ENCODE measurements at places on chromosomes 7 and 10.

GRCh38 chr7:69670701-69671100 is 72.4 kb downstream of the AUTS2 start:
- peak; percentile 78 for DNase-seq

GRCh38 chr10:17659365-17659764 is 15.4 kb downstream of the STAM start:
- DNase-seq: no peak

- no peak for DNase-seq
These were observed 22.4 kb downstream of the FGFBP3 start for GRCh38 chr10:91886954-91887271.

- DNase-seq: no peak
These were observed 34.0 kb upstream of the DLD start for GRCh38 chr7:107856806-107857540.

DNA sequence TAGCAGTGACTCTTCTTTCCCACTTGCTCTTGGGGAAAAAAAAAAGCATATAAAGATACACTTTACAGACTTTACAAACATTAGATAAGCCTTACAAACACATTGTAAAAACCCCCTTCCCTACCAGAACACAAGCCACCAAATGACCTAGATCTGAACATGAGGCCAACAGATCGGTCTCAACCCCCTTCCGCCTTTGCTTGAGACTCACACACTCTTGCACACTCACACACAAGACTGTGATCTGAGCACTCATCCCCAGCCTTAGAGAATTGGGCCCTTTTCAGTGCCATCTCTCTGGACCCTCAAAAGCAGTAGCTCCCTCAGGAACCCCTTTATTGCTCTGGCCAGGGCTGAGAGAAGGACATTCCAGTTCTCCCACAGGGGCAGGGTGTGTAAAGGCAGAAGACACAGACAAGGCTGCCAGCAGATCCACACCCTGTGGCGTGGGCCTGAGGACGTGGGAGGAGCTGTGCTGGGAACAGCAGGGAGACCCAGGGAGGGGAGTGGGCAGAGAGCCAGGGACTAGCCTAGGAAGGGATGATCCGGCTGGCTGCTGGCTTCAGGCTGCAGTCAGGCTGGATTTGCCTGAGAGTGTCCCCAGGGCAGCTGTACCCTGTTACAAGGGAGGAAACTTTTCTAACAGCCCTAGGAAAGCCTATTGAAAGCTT is 206.7 kb downstream of the KIAA1217 start:
- DNase-seq: peak; percentile 67

DNA sequence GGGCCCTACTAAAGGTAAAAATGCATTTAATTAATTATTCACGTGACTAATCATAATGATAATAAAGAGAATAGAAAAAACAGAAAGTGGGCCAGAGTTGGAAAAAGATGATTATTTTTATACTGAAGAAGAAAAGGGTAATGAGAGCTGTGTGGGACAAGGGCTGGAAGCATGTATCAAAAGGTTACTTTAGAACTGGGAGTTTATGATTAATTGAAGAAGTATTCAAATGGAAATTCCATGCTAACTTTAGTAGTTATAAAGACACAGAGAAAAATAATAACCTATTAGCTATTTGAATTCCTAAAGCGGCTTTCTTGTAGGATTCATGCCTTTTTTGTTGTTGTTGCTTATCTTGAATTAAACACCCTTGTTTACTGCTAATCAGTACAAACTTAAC is 49.9 kb downstream of the MKX start:
- DNase-seq: no peak

GRCh38 chr10:79273604-79274003 is 73.7 kb upstream of the PPIF start:
- no peak for DNase-seq

DNA sequence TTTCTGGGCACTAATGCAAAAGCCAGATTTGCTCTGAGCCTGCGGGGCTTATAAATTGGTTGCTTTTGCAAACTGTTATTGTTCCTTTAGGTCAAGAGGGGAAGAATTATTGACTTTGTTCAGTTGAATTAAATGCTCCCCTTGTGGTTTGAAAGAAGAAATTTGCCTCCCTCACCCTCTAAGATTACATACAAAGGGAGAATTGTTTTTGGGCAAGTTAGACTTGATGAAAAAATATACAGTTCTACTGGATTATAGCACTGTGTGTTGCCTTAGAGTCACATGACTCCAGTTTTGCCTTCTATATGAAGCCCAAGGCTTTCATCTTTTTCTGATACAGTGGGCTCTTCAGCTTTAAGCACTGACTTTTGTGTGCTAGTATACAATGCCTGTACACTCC is 1265.8 kb upstream of the LRRTM3 start:
- no peak for DNase-seq

DNA sequence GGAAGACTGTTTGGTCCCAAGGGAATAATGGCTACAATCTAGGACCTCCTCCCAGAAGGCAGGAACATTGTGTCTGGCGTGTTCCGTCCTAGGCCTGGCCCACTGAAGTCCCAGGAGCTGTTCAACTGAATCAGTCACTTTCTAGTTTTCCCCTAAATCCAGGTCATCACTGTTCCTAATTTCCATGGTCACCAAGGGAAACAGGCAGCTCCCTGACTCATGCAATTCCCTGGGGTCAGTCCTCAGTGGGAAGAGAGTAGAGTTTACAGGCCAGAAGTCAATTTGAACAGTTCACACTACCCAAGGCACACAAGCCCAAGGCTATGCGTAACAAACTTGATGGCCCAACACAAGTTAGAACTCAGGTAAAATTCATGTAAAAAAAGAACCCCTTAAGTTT is 44.0 kb downstream of the CREB3L2 start:
- DNase-seq: peak; percentile 97

- no peak for DNase-seq
These were observed 20.9 kb downstream of the UROS start for GRCh38 chr10:125802131-125802530.

GRCh38 chr7:100867040-100867775 is at the start of gene TRIP6:
TRIP6 (plus strand) TSS chr7:100867387; CDS start chr7:100867498, 111 bp downstream.
- peak; percentile 94 for DNase-seq

DNA sequence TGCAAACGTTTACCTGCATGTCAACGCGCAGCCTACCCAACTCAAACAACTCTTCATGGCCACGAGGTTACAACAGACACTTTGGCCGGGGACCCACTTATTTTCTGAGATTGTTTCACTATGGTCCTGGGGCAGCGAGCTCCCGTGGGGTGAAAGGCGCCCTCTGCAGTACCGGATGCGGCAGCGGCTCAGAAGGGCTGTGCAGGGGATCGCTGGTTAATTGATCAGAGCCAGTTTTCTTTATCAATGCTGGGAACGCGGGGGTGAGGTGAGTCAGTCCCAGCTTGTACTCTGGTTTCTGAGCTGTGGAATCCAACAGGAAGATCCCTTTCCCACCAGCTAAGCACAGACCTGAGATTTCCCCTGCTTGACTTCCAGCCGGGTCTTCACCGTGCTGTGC is 366.5 kb upstream of the KLF6 start:
- DNase-seq: no peak

- DNase-seq: no peak
These were observed 2.8 kb upstream of the SLC29A3 start for GRCh38 chr10:71316056-71316785.

DNA sequence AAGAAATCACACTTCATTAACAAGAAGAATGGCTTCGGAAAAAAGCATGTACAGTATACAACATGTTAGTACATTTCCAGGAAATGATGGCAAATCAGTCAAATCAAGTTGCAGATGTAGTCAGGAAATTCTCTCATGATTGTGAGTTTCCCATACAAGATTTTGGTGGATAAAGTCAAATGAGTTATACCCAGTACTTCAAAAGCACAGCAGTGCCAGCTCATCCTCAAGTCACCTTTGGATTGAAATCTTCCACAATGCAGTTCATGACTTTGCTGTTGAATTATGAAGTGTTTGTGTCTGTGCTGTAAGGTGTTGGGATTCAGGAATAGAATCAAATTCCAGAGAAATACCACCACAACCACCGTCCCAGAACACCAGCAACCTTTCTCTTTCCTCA is 301.3 kb upstream of the BMPER start:
- peak; percentile 15 for DNase-seq

DNA sequence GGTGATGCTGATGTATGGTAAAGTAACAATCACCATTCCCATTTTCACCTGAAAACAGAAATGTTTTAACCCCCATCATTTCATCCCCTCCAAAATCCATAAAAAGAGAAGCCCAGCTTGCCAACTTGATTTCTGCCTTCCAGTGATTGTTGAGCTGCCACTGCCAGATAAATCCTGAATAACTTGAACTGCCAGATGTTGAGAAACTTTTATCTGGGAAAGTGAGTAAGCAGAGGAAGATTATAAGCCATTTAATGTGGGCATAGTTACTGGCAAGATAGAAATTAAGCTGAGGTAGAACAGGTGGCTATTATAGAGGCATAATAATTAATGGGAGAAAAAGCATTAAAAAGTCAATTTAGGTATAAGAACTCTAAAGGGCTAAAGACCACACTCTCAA is 534.1 kb downstream of the ANKRD7 start:
- DNase-seq: no peak

- DNase-seq: peak; percentile 98
These were observed 174.8 kb downstream of the KIAA1217 start for GRCh38 chr10:24383681-24384106.

- peak; percentile 88 for DNase-seq
These were observed 16.6 kb downstream of the JAZF1 start for GRCh38 chr7:28163949-28164348.

DNA sequence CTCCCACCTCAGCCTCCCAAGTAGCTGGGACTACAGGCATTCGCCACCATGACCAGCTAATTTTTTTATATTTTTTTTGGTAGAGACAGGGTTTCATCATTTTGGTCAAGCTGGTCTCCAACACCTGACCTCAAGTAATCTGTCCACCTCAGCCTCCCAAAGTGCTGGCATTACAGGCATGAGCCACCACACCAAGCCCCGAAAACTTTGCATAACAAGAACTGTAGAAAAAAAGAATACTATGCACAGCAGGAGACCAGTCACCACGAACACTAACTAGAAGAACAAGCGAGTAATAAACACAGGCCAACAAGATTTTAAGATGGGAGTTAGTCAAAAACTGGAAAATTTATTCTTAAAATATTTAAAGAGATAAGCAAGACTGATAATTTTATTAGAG is 447.0 kb downstream of the ETV1 start:
- DNase-seq: no peak

GRCh38 chr10:25049966-25050365 is 33.6 kb downstream of the THNSL1 start:
- peak; percentile 82 for DNase-seq

DNA sequence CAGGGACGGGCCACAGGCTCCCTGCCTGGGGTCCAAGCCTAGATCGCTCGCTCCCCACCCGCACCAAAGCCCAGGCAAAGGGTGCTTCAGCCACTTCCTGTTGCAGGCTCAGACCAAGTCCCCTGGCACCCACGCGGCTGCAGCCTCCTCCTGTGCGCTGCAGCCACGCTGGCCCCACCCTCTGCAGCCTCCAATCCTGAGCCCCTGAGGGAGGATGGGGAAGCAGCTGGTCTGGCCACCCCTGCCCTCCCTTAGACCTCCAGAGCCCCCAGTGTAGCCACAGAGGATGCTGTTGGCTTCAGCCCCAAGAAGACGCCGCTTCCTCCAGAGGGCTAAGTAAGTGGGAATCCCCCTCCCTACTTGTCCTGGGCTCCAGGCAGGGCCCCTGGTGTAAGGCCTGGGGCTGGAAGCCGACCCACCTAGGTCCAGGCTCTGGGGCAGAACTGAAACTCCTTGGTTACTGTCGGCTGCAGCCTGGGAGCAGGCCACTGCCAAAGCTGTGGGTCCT is 9.4 kb downstream of the LIMK1 start:
- peak; percentile 16 for DNase-seq

DNA sequence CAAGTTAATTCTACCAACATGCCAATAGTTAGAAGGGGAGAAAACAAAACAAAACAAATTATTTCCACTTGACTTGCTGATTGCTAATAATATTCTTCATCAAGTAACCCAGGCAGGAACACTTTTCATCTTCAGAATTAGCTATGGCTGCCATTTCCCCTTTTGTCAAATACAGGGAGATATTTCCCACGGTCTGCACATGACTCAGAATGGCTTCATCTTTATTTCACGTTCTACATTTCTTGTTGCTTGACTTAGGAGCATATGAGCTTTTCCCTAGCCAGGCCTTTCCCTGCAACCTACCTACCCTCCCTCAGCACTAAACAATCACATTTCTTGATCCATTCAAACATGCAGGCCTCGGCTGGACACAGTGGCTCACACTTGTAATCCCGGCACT is 6.5 kb downstream of the CPVL start:
- peak; percentile 19 for DNase-seq

DNA sequence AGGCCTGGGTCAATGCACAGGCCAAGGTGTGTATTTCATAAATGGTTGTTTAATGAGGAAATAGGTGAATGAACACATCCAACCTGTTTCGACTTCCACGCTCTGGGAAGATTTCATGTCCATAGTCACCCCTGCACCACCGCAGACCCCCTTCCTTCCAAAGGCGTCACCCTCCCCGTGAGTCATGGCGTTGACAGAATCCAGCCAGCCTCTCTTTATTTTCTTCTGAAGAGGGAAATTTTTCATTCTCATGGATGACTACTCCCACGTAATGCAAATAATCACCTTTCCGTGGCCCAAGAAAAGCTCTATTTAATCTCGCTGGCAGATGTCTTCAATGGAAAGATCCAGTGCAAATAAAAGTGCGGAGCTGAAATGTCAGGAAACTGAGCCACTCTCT is 75.3 kb upstream of the FOXK1 start:
- DNase-seq: no peak

DNA sequence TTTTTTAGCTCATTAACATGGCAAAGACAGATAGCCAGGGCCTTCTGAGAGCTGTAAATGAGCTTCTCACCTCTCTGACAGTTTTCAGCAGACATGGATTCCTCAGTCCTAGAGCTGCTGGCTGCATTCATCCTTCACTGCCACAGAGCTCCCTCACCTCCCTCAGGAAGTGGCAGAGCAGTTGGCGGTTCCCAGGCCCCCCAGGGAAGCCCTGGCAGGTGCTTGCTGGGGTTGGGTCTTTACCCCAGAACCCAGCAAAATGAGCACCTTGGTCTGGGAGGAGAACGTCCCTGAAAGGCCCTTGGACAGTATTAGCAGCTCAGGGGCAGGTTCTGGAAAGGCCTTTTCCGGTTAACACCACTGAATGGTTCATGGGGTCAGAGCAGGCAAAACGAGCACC is 288.0 kb downstream of the PTPRN2 start:
- no peak for DNase-seq

DNA sequence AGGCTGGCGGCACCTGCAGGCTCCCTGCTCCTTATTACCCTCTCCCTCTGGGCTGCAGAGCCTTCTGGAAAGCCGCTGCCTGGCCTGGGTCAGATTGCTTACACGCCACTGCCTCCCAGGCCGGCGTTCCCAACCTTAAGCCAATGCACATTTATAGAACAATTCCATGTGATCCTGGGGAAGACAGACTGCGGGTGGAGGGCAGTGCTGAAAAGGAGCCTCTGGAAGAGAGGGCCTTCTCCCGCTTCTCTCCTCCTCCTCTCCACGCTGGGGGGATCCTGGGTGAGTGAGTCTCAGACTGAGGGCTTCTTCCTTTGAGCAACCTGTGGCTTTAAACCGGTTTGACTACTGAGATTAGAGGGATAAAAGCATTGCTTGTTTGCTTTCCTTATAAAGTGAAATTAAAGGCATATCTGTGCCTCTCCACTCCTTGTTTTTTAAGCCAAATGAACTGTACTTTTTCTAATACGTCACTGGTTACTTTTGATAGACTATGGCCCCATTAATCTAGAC is 5.5 kb downstream of the TACC2 start:
- DNase-seq: no peak
